ENCODE measurements at places on chromosomes 1 and 21. TPM values are rescaled to one million over a fixed set of nuclear protein-coding genes. Genes with fewer than 3 reads are reported as not detected.

SLC37A1 gene
- total RNA-seq: 2.5 TPM

PACC1 gene
- total RNA-seq: 5.1 TPM

LAMTOR5 gene
- total RNA-seq: 96.5 TPM

GRCh38 chr1:89754518-89754917 lies 66.3 kb upstream of the LRRC8D start:
- peak; percentile 66 for DNase-seq

DNA sequence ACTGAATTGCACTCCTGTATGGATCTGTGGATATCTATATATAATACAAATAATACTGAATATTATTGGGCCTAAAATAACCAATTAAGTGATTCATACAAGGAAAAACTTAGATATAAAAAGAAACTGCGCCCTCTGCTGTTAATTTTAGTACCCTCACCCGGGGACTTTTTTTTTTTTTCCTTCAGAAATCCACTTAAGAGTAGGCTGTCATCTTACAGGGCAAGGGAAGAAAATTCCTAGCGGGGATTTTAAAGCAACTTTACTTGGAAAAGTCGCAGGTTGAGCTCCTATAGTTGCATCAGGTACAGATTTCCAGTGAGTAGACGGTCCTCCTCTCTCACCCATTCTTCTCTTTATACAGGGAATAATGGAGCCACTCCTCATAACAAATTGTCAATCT lies 1.3 kb downstream of the NTNG1 start:
- peak; percentile 81 for DNase-seq

- no peak for DNase-seq
Observed at GRCh38 chr21:17128132-17128531, 384.7 kb upstream of the CXADR start.

GRCh38 chr1:10704368-10704882 lies 92.0 kb downstream of the CASZ1 start:
- no peak for DNase-seq

GRCh38 chr1:218394416-218394815 lies 49.3 kb downstream of the TGFB2 start:
- peak; percentile 69 for DNase-seq

- DNase-seq: no peak
Observed at GRCh38 chr21:37281993-37282392, 14.9 kb upstream of the VPS26C start.

GRCh38 chr1:64967381-64967780 lies 1.0 kb upstream of the JAK1 start:
- DNase-seq: no peak

- DNase-seq: no peak
Observed at GRCh38 chr1:226951286-226952117, 11.4 kb downstream of the COQ8A start.

DNA sequence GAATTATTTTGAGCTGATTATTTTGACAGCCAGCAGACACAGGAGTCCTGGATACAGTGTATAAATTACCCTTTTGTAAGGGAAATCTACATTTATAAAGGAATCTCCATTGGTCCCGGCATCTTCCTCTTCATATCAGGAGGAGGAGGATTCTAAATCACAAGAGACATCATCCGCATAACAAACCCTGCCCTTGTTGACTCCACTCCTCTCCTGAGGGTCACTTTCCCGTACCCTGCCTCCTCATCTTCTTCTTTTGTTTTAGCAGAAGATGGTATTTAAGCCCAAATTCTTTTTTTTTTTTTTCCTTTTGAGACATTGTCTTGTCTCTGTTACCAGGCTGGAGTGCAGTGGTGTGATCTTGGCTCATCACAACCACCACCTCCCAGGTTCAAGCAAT lies 14.6 kb upstream of the PKNOX1 start:
- DNase-seq: no peak

DNA sequence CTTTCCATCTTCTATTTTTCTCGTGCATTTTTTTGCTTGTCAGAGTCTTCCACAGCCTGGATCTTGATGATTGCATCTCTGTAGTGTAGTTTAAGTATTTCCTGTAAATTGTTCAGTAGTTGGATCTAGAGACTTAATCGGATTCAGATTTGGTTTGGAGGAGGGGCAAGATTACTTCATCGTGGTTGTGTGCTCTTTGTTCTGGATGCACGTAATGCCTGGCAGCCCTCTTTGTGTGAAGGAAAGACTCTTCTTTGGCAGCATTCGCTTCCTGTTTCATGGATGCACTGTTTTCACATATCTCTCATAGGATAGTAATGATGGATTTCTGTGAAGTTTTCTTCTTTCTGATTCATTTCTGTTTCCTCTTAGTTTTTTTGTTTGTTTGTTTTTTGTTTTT lies 14.2 kb downstream of the SEMA4A start:
- peak; percentile 59 for DNase-seq

Measured in fibroblast of the aortic adventitia (primary cell).